Neural crest cell (in vitro differentiated cells): ENCODE measurements at places on chromosomes 1 and 21. TPM values are rescaled to one million over a fixed set of nuclear protein-coding genes. Genes with fewer than 3 reads are reported as not detected.

The C1QTNF12 gene
- 0.66 and 0.79 TPM in 2 replicates for total RNA-seq

The TRPM2 gene
- total RNA-seq, result not detected in 2 replicates

The CELA2A gene
- total RNA-seq, result not detected in 2 replicates

The BRDT gene
- total RNA-seq, result not detected in 2 replicates

The SPRR2G gene
- total RNA-seq, result not detected in 2 replicates

- no peak for DNase-seq
Observed at GRCh38 chr1:173414136-173414535, 63.0 kb upstream of the PRDX6 start.

DNA sequence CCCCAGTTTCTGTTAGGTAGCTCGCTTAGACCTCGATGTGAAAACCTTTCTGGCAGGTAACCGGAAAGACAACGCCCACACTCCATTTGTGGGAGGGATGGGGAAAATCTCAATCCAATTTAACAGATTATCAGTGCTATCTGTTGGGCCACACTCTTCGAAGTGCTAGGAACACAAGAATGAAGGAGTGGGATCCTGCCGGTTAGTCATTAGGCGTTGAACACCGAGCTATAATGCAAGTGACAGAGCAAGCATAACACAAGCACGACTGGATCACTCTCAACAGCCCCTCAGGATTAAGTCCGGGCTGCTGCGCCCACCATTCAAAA lies 531 bp downstream of the SNIP1 start:
- no peak for DNase-seq

DNA sequence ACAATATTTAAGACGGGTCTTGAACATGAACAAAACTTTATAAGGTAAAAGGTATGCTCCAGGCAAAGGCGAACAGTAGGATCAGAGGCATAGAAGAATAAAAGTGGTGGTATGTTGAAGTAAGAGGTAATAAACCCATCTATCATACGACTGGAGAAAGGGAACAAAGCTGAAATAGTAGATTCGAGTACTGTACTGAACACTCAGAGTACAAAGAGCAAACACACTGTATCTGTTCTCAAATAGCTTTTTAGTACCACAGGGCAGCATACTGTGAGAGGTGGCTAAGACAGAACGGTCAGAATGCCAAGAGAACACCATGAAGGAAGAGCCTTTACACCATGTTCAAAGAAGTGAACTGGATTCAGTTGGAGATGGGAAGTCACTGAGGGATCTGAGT lies 83.2 kb downstream of the EPS15 start:
- no peak for DNase-seq

DNA sequence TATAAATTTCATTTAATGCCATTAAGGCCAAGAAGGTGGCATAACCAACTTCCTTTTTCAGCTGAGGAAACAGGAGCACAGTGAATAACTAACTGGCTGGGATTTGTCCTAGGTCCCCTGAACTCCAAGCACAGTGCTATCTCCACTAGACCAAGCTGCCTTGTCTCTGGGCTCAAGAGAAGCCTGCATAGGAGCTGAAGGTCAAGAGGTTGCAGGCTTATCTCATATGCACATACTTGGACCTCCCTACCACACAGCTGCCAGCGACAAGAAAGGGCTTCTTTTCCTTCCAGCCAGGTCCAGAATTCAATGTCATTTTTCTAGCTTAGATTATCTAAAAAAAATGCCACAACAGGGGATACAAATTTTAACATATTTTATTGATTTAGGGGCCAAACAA lies 27.1 kb downstream of the AK2 start:
- DNase-seq, result no peak

DNA sequence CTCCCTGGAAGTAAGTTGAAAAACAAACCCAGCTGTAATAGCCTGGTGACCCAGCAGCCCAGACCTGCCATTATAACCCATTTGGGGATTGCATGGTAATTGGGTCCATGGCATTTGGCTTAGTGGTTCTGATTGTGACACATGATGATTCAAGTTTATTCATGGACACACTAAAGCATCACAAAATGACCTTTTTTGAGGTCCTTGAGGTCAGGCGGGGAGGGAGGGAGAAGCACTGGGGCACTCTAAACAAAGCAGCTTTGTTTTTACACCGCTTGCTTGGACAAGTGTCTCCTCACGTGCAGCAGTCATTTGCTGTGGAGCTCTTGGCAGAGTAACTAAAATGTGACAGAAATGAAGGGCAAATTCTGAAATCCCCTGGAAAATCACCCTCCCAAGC lies 241.0 kb upstream of the SGIP1 start:
- peak; percentile 21 for DNase-seq

DNA sequence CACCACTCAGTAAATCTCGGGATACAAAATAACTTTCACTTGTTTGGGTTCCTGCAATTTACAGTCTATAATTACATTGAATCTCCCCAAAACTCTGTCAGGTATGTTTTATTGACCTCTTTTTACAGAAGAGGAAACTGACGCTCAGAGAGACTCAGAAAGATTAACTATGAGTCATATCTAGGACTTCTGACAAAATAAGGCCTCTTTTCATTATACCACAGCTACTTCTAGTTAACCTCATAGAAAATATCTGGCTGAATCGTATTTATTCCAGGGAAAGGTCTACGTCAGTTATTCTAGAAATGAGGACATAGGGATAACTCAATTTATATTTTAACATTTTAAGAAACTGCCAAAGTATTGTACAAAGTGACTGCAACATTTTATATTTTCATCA lies 211.1 kb upstream of the FAM78B start:
- DNase-seq, result no peak
